Pons (tissue), 1 donor: ENCODE measurements at places on chromosomes 2 and 18.
A peak's percentile ranks its signal among the peaks of the same experiment; 100 is the strongest.

DNA sequence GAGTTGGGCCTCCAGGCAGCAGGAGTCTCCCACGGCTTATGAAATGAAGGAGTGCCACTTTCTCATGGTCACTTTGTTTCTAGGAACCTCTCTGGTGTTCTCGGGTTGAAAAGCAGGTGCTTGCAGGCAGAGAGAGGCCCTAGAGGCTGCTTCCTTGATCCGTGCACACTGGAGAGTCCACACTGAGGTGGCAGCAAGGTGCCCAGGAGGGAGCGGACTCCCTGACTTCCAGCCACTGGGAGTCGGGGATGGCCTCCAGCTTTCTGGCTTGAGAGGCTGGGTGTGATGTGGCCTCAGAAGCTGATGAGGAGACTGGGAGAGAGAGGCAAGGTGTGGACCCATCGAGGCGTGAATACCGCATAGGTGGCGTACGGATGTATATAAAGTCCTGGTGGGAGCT is 221.8 kb downstream of the AGAP1 start:
- DNase-seq: no peak

DNA sequence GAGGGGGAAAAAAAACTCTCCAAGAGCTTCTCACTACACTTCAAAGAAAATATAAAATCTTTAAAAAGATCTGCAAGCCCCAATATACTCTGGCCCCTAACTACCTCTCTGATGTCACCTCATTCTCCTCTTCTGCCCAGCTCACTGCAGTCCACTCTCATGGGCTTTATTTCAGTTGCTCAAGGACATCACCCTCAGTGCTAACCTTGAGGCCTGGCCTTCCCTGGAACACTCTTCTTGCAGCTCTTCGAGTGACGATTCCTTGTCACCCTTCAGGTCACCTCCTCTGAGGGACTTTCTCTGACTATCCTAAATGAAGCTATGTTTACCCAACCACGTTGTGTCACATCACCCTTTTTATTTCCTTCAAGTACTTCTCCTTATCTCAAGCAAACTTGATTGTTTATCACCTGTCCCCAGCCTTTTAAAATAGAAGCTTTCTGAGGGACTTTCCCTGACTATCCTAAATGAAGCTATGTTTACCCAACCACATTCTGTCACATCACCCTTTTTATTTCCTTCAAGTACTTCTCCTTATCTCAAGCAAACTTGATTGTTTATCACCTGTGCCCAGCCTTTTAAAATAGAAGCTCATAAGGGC is 10.4 kb downstream of the RTTN start:
- no peak for DNase-seq

DNA sequence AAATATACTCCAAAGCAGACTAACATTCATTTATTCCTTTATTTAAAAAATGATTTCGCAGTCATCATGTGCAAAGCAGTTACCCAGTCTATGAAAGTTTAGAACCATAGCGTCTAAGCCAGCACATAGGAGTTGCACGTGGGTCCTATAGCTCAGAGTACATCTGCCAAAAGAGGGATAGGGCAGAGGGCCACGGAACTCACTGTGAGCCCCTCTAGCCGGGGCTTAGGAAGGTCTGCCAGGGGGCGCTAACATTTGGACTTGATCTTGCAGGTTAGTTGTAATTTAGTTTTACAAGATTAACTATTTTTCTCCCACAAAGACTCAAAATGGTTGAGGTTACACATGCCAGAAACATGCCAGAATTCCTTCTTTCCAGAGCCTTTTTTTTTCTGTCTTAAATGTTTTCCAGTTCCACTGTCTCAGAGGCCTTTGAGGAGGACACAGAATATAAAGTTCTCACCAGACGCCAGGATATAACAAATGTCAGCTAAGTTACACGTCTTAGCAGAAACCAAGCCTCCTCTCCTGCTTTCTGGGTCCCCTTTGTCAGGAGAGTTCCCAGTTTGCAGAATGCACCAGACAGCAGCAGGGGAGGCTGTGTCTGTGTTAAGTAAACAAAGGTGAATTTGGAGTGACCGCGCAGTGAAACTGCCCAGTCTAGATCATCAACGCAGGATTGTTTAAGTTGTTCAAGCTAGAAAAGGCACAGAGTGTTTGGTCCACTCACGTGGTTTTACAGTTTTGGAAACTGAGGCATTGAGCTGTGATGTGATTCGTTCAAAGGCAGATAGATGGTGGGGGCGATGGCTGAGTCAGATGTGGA is 292.0 kb downstream of the PRKCE start:
- no peak for DNase-seq

DNA sequence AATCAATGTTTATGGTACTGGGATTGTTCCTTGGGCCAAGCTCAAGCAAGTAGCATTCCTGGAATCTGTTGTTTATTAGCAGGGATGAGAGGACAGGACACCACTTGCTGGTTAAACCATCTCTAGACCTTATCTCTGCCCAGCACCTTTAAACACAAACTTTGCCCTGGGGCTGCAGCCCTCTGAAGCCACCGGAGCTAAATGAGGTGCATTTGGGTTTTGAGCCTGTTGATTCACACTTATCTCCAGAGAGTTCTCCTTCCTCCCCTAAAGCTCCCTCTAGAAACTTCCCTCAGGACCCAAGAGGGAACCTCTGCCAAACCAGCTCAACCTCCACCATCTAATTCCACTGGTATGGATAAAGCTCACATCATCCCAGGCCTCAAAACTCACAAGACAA is 94.8 kb upstream of the EPAS1 start:
- no peak for DNase-seq

- DNase-seq: peak; percentile 61
Observed at GRCh38 chr2:55804535-55804934, 110.9 kb upstream of the PNPT1 start.

DNA sequence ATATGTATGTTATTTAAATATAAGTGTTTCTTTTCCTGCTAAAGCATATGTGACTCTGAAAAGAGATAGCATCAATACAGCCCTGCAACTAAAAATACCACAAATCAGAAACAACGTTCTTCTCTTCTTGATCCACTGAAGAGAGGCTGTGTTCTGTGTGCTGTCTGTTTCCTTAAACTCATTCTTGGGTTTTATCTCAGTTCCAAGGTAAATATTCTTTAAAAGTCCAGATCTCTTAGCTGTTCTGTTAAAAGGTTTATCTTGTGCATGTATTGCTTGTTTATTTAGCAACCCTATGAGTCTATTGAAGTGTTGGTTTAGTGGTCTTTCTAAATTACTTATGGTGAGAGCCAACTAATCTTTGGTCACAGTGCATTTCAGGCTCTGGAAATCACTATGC is 173.3 kb upstream of the NT5C1B start:
- no peak for DNase-seq

- DNase-seq: no peak
Observed at GRCh38 chr18:9827211-9827792, 58.5 kb upstream of the TXNDC2 start.

- no peak for DNase-seq
Observed at GRCh38 chr2:198702796-198703195, 754.9 kb downstream of the SATB2 start.

DNA sequence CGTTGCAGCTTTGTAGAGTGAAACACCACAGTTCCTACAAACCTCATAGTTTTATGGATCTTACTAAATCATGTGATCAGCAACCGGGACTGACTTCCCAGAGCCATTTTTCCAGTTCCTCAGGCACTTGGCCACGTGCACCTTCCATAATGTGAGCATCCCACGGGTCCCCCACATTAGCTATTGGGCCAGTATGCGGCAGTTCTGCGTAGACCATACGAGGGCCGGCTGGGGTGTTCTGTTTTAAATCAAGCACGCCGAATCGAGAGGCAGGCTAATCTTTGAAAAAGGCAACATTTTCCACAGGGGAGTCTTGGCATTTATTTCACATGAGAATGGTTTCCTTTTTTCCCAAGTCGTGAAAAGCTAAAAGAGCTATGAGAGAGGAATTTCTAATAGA is 135.6 kb upstream of the CCDC195 start:
- no peak for DNase-seq

- DNase-seq: no peak
Observed at GRCh38 chr2:118721817-118722551, 125.5 kb downstream of the EN1 start.

- no peak for DNase-seq
Observed at GRCh38 chr2:149098701-149099100, 60.2 kb downstream of the LYPD6B start.

- no peak for DNase-seq
Observed at GRCh38 chr2:174992886-174993285, 12.3 kb downstream of the CHN1 start.

DNA sequence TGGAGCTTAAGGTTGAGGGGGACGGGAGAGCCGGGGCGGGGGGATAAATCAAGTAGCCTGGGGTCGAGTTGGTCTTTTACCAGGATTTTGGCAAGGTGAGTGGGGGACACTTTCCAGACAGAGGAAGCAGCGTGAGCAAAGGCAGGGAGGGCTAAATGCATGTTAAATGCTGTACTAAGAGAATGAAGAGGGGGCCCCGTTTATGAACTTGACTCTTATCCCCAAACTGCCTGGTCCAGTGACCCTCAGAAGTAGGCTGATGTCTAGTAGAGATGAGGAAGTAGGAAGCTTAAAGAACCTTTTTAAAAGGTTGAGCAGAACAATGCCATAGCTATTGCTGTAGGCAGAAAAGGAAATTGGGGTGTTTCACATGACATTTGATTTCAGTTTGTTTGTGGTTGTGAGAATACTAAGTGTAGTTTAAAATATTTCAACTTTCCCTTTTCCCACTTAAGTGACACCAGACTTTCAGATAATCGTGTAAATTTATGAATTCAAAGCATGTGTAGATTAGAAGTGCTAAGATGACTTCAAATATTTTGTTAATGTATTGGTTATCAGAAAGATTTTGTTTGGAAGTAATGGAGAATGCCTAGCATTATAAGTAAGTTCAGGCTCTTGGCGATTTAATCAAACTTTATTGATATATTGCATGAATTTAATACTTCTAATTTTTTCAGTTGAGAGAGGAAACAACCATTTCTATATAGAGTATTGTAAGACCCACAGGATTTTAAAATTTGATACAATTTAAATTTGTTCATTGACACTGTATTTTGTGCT is 1.8 kb downstream of the REL start:
- peak; percentile 68 for DNase-seq

- no peak for DNase-seq
Observed at GRCh38 chr2:552906-553305, 124.3 kb downstream of the TMEM18 start.

- no peak for DNase-seq
Observed at GRCh38 chr2:64942693-64943092, 46.5 kb upstream of the SLC1A4 start.

DNA sequence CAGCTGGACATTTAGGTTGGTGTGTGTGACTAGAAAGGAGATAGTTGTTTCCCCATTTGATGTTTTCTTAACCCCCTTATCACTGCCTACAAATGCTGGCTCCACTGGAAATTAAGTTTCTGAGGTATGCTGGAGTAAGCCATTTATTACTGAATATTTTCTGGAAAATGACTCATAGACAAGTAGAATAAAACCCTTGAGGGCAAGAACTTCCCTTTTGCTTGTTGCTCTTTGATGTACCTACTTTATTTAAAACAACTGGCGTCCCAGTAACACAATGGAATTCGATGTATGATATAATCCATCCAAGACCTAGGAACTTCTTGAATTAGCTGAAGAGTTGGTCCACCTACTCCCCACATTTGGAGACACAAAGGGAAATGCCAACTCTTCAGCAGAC is 33.3 kb upstream of the SESTD1 start:
- DNase-seq: no peak

DNA sequence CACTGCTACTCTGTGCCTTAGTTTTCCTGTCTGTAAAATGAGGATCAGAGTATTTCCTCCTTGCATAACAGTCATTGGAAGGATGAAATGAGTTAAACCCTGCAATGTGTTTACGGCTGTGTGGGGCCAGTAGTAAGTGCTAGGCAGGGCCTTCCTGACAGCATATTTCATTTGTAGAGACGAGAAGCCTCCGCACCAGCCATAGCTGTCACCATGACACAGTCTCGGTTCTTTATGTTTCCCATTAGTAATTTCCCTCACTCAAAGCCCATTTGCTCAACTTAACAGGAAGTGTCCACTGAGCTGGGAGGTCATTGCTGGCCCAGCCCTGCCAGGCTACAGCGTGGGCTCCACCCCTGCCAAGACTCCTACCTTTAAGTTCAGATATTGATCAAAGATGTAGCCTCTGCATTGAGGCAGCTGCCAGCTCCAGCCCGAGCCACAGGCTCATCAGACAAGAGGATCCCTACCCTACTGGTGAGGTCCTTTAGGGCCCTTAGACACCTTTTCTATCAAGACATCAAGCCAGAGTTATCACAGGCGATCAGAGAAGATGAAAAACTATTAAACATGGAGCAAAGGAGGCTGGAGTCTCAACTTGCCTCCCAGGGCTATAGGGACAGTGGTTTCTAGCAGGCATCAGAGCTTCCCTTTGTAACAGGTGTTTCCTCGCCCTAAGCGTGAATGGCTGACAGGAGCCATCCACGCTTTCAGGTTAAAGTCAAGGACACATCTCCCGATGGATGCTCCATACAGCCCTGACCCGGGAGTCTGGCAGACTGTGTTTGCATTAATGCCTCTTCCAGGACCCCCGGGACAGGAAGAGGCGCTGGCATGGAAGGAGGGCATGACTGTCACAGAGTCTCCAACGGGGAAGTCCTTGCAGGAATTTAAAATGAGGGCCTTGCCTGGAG is 251.7 kb downstream of the NDUFA10 start:
- no peak for DNase-seq

DNA sequence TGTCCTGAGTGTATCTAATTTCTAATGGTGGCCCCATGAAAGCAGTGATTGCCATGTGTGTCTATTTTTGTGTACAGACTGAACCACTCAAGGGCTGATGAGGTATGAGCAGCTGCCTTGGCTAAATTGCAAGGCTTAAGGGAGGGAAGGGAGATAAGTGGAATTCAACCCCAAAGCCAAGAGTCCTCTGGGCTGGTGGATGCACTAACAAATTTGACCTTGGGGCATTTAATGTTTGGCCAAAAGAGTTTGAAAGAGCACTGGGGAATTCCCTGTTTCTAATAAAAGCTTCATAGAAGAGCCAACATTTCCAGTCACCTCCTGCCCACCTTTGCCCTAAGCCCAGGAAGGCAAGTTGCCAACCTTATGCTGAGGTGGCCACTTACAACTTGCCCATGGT is 172.1 kb downstream of the SETBP1 start:
- no peak for DNase-seq

- DNase-seq: no peak
Observed at GRCh38 chr2:40451918-40452605, at the start of gene SLC8A1. Gene SLC8A1, minus strand, starts transcription at chr2:40452090.

DNA sequence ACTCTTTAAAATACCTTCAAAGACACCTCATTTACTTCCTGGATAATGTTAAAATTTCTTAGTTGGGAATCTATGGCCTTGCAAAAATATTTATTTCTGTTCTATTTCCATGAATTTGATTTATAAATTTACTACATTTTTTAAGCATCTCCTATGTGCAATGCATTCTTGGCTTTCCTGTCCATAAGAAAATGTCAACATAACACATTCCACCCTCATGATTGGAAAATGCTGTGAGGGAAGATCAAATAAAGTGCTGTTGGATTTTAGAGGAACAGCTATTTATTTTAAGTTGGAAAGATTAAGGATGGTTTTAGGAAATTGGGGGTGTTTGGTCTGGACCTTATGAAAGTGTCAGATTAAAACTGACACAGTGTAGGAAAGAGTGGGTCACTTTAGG is 45.4 kb upstream of the MC4R start:
- no peak for DNase-seq

- DNase-seq: no peak
Observed at GRCh38 chr18:62341473-62341872, 16.4 kb downstream of the TNFRSF11A start.
